ENCODE measurements at places on chromosomes 3 and 15. TPM values are rescaled to one million over a fixed set of nuclear protein-coding genes. Genes with fewer than 3 reads are reported as not detected.

- DNase-seq, result no peak
Measured at GRCh38 chr15:93943586-93943985, 287.8 kb upstream of the MCTP2 start.

- no peak for DNase-seq
Measured at GRCh38 chr3:193660698-193661411, 67.8 kb downstream of the OPA1 start.

GRCh38 chr3:72157748-72158638, 373.0 kb upstream of the PROK2 start:
- no peak for DNase-seq

Gene IL5RA
- not detected for total RNA-seq

Gene TMEM108
- total RNA-seq, result 1.4 TPM

Gene HRG
- total RNA-seq, result not detected

GRCh38 chr3:49324768-49325167, 15.1 kb downstream of the USP4 start:
- DNase-seq, result no peak

DNA sequence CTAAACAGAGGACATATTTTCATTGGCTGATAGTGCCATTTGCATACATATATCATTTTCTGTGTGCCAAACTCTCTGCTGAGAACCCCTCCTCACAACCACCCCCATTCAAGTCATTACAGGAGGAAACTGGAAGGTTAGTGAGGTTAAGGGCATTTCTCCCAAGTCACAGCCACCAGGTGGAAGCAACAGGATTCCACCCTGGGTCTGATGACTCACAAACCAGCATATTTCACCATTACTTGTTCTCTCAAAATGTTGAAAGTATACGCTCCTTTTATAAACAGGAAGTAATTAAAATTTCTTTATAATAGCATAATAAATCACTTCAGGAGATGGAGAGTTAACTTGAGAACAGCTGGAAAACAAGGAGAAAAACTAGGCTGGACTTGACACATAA, 398.6 kb upstream of the WNT5A start:
- peak; percentile 13 for DNase-seq

DNA sequence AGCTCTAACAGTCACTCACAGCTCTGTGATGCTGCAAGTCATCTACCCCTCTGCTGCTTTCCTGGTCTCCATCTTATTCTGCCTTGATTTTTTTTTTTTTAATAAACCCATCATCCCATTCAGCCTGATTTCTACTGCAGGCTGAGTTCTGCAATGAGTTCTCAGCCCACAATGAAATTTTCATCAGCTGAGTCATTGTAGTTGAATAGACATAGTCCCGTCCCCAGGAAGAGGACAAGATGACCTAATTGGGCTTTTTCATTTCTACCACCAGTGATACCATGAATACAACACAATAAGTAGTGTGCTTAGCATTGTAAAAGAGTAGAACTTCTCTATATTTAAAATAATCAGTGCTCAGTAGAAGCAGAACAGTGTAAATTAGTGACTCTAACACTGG, 59.3 kb downstream of the C3orf85 start:
- peak; percentile 52 for DNase-seq

DNA sequence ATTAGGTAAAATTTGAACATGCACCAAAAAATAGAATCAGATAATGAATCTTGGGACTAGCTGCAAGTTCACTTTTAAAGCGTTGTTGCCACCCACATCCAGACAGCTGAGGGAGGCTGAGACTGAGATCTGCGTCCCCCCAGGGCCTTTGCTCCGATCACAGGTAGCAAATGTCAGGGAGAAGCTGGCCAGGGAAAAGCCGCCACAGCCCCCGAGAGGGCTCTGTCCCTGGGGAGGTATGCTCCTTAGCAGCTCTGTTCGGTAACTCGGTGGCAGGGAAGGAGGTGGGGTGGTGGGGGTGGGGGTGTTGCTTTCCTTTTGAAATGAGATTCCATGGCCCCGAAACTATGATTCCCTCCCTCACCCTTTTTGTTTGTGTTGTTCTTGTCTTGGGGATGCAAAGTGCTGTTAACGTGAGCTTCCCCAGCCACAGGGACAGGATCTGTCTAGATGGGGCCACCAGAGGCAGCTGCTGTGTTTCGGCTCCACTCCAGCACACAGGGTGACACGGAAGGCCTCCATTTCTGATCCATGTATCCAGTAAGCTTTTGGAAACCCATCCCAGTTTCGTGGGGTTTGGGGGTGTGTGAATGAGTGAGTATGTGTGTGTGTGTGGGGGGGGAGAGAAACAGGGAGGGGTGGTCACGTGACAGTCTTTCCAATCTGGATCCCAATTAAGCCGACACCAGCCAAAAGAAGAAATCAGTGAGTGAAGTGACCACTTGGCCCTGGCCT, 1.1 kb upstream of the MINAR1 start:
- no peak for DNase-seq

- peak; percentile 72 for DNase-seq
Measured at GRCh38 chr3:45011756-45012508, 14.2 kb upstream of the CLEC3B start.

DNA sequence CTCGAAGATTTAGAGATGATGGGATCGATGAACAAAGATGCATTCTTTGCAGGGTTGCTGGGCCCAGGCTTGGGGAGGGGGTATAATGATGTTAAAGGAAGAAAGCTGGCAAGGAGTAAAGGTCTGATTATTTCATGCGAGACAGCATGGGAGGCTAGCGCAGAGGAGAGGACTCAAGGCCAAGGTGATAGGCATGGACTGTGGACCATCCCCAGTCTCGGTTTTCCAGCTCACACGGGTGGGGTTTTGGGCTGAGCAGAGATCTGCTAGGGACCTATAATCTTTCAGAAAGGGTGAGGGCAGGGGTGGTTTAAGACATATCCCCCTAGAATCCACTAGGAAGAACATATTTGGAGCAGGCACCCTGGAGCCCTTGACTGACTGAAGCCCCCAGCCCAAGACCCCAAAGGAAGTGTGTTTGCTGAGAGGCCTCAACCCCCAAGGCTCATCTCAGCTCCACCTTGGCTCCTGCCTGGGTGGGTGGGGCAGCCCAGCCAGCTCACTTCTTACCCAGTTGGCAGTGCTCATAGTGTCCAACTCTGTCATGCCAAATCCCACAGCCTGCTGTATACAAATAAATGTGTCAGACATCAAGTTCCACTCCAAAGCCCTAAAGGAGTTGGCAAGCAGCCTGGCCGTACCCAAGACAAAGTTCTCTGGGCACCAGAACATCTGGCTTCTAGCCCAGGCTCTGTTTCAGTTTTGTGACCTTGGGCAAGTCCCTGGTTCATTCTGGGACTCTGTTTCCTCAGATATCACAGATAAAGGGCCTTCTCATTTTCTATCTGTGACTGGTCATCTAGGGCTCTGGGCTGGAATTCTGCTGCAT, 17.9 kb downstream of the ACSBG1 start:
- DNase-seq, result peak; percentile 76

DNA sequence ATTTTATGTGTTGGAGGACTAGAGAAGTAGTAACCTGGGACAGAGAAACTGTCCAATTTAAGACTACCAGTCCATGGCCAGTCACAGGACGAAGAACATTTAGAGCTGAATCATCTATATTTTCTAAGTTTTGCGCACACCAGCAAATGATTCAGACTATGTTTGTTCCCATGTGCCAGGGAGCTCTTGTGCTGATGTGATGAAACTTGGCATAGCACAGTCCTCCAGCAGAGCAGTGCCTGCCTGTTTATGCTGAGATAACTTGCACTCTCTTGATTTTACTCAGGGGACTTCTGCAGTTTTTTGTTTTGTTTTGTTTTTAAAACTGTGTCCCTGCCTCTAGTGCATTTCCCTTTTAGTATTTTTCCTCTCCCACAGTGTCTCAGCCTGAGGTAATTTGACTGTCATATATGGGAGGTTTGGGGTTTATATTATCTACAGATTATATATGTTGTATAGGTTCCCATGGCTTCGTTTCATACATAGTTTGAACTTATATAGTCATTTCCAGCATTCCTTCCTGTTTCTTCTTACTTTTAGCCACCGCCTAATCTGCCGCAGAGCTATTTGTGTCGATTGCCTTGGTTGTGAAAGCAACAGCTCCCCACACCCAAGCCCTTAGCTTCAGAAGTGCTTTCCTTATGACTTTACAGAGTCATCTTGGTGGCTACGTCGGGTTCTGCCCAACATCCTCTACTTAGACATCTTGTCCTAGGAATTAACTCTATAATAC, 45.5 kb downstream of the PPM1L start:
- peak; percentile 78 for DNase-seq

DNA sequence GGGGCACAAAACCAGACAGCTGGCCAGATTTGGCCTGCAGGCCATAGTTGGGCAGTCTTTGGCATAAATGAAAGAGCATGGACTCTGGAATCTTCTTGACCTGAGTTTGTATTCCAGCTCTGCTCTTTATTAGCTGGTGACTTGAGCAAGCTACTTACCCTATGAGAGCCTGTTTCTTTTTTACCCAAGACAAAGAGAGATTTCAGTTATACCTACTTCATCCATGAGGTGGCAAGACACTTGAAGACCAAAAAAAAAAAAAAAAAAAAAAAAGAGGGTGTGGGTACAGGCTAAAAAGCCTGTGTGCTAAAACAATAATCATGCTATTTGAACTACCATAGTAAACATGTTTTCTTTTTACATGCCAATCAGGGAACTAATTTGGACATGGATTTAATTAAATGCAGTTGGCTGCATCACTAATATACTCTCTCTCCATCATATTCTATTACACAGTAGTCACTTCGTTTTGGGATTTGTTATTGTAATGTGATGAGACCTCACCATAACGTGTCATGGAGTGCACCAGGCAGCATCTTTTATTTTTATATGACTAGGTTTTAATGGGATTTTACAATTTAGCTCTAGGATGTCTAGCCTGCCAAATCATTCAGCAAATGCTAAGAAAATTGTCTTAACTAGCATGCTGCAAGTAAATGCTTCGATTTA, 109.2 kb upstream of the FHIT start:
- DNase-seq, result no peak

- DNase-seq, result no peak
Measured at GRCh38 chr3:119626196-119626595, 28.5 kb downstream of the PLA1A start.

Gene APBA2
- 36.5 TPM for total RNA-seq
